ENCODE measurements at places on chromosomes 4 and X.

DNA sequence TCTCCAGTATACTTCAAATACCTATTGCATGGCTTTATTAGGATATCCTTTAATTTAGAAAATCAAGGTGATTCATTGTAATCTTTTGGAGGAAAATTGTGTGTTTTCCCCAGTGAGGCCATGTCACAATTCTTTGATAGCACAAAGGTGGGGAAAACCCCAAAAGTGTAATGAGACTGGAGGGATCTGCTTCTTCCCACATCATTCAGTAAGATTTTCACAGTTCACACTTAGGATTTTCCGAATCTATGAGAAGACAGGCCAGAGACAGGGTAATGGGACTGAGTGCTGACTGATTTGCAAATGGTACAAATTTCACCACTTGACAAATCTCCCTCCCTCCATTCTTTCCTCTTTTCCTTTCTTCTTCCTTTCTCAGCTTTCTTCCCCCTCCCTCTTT is 181.1 kb downstream of the MGST2 start:
- no peak for DNase-seq

- DNase-seq, result no peak
These were observed 10.4 kb upstream of the SPIN4 start for GRCh38 chrX:63361494-63361893.

DNA sequence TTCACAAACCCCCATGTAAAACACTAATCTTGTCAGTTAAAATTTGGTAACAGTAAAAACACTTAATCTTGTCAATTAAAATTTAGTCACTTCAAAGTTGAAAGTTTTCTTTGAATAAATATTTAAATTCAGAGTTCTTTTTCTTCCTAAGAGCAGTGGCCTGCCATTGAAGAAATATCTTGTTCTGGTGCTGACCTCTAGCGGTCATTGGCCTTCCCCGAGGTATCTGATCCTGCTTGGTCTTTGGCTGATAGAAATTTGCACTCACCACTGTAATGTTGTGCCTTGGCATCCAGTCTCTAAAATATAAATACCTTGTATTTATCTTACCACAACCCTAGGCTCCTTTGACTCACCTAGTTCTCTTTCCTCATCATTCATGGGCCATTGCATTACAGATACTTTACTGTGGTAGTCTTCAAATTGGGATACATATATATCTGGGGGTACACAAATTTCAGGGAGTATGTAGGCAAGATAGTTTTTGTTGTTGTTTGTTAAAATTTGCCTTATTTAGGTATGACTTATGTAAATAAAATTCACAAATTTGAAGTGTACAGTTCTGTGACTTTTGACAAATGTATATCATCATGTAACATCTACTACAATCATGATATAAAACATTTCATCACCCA is 6.7 kb upstream of the ART3 start:
- DNase-seq, result peak; percentile 77

- DNase-seq, result no peak
These were observed 39.7 kb downstream of the PTPN13 start for GRCh38 chr4:86633854-86634253.

- no peak for DNase-seq
These were observed 87.7 kb downstream of the FBXW7 start for GRCh38 chr4:152448038-152448707.

DNA sequence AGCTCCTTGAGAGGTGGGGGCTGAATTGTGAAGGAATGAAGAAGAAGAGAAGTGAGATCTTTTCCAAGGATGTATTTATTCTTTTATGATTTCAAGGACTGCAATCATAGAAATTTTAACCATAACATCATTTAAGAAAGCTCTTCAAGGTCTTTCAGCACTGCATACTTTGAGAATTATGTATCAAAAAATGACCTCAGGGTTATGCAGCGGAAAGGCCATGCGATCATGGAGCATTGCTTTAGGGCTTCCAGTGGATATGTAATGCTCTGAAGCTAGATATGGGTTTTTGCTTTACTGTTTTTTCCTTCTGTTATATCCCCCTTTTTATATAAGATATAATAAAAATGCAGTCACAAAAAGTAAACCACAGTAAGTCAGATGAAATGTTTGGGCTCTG is 38.7 kb downstream of the SGMS2 start:
- DNase-seq, result no peak

- peak; percentile 92 for DNase-seq
These were observed at the start of gene MAOA for GRCh38 chrX:43656005-43656494. Gene MAOA (plus strand): TSS chrX:43656299. CDS start chrX:43656342, 43 bp downstream.

DNA sequence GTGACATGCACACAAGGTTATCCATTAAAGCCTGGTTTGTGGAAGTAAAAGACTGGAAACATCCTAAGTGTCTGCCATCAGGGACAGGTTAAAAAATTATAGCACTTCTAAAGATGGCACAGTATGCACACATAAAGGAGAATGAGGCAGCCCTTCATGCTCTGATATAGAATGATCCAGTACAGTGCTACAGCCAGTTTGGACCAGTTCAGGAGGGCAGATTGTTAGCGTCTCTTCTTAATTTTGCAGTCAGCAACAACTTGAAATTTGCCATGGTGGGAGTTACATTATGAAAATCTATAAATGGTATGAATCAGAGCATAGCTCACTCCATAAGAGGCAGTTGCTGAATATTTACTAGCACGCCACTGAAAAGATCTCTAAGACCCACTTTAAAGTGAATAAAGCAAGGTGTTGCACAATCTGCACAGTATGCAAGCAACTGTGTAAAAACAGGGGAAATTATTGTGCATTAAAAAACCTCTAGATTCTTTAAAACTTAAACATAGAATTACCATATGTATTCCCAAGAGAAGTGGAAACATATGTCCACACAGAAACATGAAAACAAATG is 20.3 kb upstream of the SOD3 start:
- DNase-seq, result no peak

DNA sequence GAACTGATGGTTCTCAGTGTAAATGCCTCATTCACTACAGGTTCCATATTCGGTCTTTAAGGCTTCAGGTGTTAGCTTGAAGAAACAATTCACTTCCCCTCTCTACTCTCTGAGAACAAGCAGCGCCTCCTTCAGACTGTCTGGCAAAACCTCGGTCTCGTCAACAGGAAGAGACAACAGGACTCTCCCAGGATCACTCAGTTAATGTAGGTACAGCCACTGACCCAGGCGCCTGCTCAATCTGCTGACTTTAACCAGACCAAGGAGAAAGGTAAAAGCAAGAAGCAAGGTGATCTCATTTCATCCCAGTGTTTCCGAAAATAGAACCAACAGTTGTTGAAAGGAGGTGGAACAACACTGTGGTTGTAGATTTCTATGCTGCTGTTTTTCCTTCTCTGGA is 102.2 kb downstream of the SLC2A9 start:
- DNase-seq, result no peak

DNA sequence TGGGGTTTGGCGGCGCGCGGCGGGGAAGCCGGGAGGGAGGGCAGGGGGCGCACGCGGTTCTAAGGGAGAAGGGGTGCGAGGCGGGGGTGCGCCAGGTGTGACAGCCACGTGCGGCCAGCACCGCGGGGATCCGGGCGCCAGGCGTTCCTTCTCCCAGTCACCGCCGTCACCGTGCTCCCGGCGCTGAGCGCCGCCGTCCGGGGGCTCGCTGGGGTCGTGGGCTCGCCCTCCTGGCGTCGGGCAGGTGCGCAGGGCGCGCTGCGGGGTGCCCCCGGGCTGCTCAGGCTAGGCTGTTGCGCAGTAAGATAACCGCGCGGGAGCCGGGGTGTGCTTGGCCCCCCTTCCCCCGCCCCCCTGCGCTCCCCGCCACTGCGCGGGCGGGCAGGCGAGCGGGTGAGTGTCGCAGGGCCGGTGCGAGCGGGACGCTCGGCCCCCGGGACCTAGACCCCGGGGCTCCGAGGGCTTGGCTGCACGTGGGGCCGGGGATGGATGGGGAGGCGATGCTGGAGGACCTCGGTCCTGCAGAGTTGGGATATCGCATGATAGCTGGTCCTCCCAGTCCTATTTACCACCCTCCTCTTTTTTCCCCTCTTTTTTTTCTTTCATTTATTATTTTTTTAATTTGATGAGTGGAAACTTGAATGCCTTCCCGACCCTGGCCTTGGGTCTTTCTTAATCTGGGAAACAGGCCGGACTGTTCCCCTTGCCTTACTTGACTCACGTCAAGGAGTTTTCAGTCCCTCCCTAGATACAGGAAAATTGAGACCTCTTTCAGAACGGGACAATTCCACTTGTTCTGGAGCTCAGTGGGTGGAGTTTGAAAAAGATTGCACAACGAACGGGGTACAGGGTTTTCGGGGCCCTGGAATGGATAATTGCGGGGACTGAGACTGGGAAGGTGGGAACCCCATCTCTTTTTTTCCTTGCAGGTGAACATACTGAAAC is 797 bp downstream of the TXLNG start:
- DNase-seq, result peak; percentile 49

DNA sequence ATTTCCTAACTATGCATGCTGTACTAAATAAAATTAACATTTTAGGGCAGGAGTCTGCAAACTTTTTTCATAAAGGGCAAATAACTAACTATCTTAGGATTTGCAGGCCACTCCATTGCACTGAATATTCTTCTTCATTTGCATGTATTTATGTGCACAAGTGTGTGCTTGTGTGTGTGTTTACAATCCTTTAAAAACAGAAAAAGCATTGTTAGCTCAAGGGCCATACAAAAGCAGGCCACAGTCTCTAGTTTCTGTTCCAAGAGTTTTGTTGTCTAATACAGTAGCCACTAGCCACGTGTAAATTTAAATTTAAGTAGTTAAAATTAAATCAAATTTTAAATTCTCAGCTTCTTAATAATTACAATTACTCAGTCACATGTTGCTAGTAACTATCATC is 621.8 kb downstream of the TMA16 start:
- DNase-seq, result no peak

DNA sequence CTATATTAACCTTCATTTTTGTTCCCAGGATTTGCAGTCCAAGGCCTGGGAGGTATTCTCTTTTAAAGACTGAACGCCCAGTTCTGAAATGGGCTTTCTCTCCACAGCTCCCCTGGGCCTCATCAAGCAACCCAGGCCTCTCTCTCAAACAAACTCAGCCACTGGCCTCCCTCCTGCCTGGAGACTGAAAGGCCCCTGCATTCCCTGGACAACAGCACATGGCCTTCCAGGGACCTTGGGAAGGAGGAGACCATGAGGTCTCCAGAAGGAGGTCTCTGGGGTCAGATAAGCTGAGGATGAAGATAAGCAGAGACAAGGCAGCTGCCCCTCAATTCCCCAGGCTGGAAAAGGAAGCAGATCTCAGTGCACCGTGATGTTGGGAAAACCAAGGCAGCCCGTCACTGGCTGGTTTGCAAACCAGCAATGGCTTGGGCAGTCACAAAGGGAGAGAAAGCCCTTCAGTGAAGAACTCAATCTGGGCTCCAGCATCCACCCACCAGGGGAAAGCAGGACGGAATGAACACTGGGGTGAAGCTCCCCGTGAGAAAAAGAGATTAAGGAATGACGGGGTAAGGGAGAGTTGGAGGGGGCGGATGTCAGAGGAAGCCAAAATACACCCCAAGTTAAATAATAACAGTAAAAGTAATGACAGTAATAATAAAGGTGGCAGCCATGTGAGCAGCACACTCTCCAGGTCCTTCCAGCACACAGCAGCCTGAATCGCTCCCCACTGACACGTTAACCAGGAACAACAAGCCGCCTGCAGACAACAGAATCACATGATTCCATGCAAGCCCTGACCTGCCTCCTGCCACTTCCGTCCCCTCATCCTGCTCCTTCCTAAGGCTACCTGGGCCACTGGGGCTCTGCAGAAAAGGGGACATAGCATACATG is 22.3 kb downstream of the AMOT start:
- DNase-seq, result no peak

DNA sequence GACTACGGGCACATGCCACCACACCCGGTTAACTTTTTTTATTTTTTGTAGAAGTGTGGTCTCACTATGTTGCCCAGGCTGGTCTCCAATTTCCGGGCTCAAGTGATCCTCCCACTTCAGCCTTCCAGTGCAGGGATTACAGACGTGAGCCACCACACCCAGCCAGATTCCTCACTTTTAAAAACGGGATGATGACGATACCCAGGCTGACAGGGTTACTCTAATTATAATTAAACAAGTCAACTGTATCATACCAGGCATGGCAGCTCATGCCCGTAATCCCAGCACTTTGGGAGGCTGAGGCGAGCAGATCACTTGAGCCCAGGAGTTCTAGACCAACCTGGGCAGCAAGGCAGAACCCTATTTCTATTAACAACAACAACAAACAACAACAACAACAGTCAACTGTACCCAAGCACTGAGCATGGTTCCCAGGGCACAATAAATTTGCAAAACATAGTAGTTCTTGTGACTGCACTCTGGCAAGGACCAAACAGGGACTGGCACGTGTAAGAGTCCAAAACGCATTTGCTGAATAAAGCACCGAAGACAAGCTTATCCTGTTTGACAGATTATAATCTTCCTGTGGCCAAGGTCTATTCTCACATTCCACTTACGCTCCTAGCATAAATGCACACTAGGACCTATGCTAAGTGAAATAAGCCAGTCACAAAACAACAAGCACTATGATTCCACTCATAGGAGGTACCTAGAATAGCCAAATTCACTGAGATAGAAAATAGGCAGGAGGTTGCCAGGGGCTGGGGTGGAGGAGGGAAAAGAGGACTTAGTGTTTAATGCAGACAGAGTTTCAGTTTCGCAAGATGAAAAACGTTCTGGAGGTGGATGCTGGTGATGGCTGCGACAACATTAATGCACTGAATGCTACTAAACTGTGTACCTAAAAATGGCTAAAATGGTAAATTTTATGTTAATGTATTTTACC is 77.5 kb downstream of the IRF2 start:
- no peak for DNase-seq

- DNase-seq, result no peak
These were observed 451.7 kb upstream of the PITX2 start for GRCh38 chr4:111074523-111075114.

DNA sequence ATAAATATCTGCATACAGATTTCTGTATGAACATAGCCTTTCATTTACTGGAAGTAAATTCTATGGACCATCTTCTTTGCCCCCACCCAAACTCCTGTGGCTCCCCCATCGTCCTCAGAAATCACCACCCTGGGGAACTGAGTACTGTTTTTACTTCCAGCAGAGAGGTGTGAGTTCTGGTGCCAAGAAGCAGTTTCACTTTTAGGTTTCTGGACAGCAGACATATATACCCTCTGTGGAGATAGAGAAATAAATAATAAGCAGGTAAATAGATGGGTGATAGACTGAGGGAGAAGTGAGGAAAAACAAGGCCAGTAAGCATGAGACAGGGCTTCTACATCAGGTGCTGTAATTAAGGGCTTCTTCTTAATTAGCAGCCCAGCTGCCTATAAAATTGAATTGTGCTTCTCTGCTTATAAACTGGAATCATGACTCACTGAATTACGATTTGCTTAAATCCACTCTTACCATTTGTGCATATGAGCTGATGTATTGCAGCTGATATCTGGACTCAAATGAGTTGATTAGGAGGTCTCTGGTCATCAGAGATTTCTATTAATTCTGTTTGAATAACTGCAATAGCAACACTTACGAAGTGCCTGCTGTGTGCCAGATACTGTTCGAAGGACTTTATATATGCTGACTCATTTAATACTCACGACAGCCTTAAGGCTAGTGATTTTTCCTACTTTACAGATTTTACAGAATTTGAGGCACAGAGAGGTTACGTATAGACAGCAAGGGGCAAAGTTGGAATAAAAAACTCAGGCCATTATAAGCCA is 60.8 kb upstream of the DHX15 start:
- no peak for DNase-seq

Measured in Peyer's patch (tissue), 4 donors.